ENCODE measurements at places on chromosomes 4 and X. TPM values are rescaled to one million over a fixed set of nuclear protein-coding genes. Genes with fewer than 3 reads are reported as not detected.

PCDH10 gene
- 0.31 TPM for polyA plus RNA-seq

DNA sequence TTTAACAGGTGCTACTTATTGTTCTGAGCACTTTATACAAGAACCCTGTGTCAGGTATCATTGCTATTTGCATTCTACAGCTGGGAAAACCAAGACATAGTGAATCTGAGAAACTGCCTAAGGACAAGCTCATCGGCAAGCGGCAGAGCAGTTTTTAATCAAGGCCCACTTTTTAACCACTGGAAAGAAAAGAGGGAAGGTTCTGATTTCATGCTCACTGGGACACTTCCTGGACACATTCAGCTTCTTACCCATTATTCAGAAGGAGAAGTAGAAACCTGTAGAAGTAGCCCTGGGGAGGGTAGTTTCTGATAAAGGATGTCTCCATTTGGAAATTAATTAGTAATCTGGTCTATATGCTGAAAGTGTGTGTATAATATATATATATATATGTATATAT, 2.5 kb upstream of the LNX1 start:
- DNase-seq, result no peak

DNA sequence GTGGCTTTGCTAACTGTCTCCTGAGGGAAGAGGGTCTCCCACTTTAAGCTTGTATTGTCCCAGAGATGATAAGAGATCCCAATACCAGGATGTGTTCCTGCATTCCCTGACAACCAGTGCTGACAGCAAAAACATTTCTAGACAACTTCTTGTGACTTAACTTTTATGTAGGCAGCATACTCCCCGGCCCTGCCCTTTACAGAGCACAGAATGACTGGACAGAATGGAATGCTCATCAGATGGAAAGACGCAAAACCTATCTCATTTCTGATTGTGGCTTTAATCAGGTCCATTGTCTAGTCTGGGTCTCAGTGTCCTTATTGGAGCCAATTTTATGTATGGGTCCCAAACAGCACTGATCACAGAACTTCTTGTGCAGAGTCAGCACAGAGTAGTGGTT, 18.2 kb upstream of the PLAC1 start:
- no peak for DNase-seq

ODAPH gene
- not detected for polyA plus RNA-seq

HMX1 gene
- not detected for polyA plus RNA-seq

P2RY8 gene
- polyA plus RNA-seq, result 1.6 TPM
